ENCODE measurements at places on chromosomes 2 and 18.

DNA sequence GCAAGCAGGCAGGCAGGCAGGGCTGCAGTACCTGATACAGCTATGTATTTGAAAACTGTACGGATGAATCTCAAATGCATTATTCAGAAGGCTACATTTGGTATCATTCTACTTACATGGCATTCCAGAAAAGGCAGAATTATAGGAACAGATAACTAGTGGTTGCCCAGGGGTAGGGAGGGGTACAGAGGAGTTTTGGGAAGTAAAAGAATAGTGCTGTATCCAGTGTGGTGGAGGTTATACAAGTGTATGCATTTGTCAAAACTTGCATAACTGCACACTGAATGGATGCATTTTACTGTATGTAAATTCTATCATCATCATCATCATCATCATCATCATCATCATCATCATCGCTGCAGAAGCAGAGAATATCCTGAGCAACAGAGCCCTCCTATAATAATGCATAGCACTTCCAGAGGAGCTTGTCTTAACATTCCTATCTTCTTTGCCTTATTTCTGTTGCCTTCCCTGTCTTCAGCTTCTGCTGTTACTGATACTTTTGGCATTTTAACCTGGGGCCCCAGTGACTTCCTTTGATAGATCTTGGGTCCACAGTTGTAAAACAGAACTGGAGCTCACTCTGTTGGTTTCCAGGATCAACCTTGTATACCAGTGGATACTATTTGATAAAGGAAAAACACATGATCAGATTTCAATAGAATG lies 155.5 kb upstream of the OTX1 start:
- DNase-seq: no peak

DNA sequence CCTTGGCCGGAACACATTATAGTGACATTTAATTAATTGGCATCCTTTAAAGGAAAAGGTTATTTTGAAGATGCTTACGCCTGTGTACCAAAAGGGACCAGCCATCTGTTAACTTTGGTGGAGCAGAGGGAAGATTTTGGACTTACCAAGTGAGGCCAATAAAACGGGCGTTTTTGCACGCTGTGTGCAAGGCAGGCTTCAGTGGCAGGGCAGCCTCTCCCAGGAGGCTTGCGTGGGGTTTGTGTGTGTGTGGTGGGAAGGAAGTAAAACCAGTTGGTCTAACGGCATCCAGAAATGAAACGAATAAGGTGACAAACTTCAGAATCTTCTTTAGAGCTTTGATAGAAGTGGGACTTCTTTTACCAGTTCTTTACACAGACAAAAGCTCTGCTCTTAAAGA lies 191.7 kb downstream of the PRKCE start:
- DNase-seq: no peak

- DNase-seq: no peak
These were observed 87.7 kb downstream of the EXOC6B start for GRCh38 chr2:72738096-72738495.

DNA sequence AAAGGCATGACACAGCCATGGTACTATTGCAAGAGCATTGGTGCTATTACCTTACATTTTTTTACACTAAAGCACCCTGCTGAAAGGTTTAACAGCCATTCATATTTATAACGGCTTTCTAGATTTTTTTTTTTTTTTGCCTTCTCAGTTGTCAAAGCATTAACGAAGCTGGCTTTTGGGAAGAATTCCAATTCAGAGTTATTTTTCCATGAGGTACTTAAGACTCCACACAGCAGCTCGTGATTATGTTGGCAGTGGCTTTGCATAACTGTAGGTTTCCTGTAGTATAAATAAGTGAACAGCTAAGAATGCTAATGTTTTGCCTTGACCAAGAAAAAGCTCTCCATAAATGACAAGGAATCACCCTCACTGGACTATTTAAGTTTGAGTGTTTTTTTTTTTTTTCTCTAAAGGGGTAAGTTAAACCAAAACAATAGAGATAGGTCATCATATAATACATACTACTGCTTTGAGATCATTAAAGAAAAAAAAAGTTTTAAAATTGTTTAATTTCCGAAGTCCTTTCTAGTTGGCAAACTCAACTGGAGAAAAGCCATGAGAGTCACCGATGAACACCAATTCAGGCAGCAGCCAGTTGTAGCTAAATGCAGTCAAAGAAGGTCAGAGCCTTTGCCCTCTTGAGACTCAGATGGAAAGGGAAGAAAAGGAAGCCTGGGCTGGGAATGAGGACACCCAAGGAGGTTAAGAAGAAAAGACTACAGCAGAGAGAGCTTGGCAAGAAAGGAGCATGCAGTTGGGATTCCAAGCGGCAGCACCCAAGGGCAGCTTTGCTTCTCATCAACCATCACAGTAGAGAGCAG lies 187.4 kb upstream of the NCKAP5 start:
- no peak for DNase-seq

DNA sequence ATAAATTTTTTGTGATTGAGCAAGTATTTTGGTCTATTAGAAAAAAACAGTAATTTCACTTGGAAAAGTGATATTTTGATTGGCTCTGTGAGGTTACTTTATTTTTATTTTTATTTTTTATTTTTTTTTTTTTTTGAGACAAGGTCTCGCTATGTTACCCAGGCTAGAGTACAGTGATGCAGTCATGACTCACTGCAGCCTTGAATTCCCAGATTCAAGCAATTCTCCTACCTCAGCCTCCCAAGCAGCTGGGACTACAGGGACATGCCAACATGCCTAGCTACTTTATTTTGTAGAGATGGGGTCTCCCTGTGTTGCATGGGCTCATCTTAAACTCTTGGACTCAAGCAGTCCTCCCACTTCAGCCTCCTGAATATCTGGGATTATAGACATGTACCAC lies 60.9 kb upstream of the MGAT5 start:
- DNase-seq: no peak

DNA sequence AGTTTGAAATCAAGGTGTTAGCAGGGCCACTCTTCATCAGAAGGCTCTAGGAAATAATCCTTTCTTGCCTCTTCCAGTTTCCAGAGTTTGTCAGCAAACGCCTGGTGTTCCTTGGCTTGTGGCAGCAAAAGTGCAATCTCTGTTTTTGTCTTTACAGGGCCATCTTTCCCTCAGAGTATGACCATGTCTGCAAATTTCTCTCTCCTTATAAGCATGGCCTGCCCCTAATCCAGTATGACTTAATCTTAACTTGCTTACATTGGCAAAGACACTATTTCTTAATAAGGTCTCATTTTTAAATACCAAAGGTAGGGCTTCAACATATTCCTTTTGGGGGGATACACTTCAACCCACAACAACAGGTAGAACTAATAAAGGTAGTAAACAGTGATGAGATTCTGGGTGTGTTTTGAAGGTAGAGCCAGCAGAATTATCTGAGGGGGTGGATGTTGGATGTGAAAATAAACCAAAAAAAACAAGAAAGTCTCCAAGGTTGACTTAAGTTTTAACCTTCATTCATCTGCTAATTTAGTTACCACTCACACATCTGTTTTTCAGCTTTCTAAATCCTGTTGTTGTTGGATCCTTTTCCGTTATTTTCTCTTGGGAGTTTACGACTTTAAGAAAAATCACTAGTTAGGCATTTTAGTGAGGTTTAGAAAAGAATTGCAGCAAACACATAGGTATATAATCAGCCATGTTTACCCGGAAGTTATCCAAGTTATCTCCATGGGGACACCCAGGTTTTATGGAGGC lies 234.4 kb upstream of the FIGN start:
- no peak for DNase-seq

- DNase-seq: peak; percentile 39
These were observed 370.4 kb downstream of the SOCS6 start for GRCh38 chr18:70659036-70659925.

- DNase-seq: no peak
These were observed 246.0 kb downstream of the TSN start for GRCh38 chr2:122001441-122001874.

DNA sequence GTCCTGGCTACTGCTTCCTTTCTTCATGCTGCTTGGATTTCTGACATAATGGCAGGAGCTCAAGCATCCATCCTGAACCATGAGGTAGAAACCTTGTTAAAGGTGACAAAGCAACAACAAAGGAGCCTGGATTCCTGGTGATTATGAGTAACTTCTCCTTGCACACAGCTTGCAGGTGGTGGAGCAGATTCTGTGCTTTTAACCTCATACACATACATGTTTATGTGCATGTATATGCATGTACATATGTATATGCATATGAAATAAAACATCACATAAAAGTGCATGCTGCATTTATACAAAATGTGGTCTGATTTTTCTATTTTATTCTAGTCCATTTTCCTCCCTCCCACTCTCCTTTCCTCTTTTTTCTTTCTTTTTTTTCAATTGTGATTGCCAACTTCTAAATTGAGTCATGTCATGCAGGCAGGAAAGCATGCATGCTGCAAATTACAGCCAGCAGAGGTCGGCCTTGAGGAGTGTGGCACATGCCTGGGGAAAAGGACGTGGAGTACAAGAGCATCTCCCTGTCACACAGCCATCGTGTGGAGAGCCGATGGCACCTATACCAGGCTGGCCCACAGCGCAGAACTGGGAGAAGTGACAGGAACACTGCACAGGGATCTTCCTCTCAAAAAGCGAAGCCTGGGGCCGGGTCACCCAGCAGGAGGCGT lies 17.9 kb downstream of the LCT start:
- DNase-seq: peak; percentile 69

DNA sequence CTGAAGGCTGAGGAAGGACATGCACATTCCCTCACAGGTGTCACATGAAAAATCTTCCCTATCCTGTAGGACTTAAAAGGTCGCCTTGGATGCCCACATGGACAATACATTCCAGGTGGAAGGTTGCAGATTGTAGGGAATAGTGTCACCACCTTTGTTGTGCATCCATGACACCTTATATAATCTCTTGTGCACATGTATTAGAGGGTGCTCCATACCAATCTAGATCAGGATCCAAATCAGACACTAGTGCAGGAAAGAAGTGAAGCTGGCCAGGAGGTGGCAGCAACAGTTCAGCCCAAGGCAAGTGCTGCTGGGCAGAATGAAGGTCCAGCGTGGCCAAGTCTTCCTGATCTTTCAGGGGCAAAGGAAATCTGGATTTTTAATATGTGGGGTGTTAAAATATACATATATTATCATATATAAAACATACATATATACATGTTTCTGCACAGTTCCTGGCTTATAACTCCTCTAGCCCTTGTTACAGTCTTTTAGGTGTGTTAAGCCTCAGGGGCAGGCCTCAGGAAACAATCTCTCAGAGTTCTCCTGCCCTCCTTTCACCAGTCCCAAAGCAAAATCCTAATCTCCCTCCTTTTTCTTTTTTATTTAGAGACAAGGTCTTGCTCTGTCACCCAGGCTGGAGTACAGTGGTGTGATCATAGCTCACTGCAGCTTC lies 16.6 kb downstream of the NIF3L1 start:
- DNase-seq: peak; percentile 69

DNA sequence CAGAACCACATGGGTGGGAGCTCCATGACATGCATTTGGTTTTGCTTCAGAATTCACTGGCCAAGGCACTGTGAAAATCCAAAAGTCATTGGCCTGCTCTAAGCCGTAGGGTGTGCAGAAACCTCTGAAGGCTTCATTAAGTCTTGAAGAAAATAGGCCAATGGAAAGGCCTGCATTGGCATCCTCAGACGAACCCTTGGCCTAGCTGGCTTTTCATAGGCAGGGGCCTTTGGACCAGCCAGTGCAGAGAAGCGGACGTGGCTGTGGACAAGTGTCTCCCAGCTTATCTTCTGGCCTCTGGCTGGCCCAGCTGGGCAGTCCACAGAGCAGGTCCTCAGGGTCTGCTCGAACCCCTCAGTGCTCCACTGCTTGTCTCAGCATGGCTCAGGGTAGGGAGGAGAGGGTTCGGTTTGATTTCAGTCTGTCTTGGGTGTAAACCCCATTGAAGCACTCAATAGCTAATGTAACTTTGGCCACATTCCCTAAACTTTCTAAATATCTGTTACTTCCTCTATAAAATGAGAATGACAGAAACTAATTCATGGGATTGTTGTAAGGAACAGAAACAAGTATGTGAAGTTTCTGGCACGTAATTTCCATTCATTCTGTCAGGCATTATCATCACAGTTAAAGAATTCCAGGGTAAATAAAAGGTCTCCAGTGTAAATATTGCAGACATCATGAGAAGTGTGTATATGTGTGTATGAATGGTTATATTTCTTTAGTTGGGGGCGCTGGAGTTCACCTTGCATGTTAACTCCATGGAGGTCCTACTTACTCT lies 125.5 kb downstream of the TFCP2L1 start:
- no peak for DNase-seq

DNA sequence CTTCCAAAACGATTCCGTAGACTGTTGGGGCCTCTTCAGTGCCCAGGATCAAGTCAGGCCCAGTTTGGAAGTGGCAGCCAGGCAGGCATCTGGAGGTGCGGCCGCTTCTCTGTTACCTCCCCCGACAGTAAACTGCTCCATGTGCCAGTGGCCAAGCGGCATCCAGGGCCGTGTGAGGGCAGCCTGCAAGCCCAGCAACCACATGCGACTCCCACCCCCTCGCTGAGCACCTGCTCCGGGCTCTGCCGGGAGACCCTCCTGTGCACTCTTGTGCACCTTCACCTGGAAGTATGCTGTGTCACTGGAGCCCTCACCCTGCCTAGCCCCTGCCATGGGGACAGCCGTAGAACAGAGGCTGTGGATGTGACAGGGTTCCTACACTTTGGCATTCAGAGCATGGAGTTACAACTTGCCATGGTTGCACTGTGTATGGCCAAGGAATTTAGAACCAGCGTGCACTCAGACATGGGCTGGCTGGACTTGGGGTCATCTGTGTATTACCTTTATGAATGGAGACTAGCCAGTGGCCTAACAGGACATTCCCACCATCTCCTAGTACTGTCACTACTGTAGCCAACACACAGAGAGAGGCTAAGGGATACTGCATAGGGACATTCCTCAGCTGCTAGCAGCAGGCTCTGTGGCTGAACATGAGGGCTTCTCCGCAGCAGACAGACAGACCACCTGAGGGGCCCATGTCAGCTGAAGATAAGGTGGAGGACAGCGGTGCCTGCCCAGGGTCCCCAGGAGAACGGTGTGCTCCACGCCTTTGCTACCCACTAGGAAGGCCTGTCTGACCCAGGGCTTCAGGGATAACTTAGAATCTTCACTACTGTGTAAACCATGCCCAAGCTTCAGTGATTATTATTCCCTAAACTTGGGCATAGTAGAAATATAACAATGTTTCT lies 25.0 kb upstream of the FAHD2A start:
- DNase-seq: no peak

- no peak for DNase-seq
These were observed 269.3 kb downstream of the GLI2 start for GRCh38 chr2:121004950-121005349.

Data from stimulated activated CD8-positive, alpha-beta memory T cell treated with anti-CD3 and anti-CD28 coated beads, Interleukin-4, amount 100 ng/mL, for 48 hours (primary cell).